Fibroblast of pulmonary artery (primary cell): ENCODE measurements at places on chromosomes 6 and 20.

DNA sequence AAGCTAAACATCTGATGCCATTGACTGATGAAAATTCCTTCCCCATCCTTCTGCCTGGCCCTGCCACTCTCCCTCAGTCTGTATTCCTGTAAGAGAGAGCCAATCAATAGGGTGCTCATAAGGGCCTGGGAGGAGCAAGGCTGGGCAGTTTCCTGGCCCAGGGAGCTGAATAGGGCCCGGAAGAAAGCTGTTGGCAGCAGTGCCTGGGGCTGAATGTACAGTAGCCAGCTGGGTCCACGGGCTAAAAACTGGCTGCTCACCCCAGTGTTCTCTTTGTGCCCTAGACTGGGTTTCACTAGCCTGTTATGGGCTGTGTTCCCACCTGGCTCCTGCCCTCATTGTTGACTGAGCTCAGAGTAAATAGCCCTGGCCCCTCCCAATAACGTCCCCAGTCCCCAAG, 1.7 kb upstream of the WFDC2 start:
- DNase-seq, result no peak

DNA sequence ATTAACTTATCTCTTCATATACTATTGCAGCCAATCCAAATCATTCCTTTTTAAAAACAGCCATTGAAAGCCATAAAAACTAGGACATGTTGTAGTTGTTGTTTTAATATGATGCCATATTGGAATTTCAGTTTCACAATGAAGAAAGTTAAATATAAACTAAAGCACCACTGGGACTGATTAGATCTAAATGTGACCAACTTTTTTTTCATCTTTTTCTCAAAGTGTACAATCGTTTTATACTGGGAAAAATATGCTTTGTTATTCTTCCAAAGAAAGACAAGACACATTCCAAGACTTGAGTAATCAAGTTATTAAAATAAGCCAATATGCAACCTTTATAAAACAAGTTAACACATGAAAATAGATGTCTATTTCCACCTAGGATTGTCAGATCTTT, 68.5 kb downstream of the THEMIS start:
- no peak for DNase-seq

DNA sequence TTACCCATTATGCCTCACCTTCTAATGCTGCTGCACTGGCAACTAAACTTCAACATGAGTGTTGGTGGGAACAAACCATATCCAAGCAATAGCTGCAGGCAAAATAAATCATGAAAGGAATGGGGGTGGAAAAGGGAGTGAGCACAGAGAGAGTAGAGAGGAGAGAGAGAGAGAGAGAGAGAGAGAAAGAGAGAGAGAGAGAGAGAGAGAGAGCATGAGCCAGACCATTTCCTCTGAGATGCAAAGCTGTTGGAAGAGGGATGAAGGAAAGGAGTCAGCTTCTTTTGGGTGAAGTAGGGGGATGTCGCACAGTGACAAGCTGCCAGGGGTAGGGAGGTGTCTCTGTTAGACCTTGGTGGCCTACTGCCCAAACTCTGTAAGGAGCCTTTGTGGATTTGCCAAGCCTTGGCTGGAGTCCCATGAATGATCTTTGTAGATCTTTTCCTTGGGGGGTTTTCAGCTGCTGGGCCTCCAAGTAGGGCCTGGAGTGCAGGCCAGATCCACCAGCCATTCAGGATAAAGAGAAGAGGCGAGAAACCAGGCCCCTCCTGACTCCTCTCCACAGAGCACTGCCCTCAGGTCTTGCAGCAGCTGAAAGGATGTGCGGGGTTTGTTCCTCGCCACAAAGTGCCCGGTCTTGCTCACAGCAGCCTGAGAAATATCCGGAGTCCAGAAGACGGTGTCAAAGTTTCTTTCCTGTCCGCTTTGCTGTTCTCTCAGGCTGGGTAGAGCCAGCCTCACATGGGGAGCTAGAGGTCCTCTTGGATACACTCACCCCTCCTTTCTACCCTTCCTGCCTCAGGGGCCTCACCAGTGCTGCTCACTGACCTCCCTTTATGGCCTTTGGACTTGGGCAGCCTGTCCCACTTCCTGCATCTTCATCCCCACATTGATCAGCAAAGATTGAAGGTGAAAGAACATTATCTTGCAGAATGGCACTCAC, 17.8 kb downstream of the BTBD3 start:
- DNase-seq, result no peak

DNA sequence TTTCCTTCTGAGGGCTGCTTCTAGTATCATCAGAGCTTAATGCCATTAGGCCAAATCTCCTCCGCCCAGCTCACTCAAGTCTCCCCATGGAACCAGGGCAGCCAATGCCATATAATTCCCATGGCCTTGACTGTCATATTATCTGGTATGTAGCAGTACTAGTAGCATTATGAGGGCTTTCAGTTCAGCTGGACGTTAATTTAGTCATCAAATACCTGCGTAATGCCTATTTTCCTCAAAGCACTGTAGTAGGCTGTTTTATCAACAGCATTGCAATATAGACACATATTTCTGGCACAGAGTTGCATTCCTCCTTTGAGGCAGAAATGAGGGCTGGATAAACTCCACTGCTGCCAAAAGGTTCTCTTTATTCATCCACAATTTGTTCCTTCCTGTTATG, 1.7 kb downstream of the KCTD20 start:
- peak; percentile 97 for DNase-seq

GRCh38 chr6:13283331-13283730, 45.0 kb downstream of the TBC1D7 start:
- DNase-seq, result no peak

DNA sequence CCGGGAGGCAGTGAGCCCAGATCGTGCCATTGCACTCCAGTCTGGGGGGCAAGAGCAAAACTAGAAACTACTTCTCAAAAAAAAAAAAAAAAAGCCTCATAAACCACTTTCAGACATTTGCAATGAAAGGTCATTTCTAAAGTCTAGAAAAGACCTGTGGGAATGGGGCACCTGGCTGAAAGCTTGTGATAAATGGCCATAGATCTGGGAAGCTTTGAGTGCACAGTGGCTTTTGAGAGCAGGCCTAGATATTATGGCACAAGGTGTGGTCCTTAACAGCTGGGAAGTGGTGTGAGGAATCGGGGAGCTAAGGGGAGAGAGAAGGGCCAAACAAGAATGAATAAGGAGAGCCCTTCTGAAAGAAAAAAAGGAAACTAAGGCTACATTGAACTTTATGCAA, 33.2 kb downstream of the ID4 start:
- DNase-seq, result no peak

- no peak for DNase-seq
Observed at GRCh38 chr6:35015996-35016395, 125.1 kb downstream of the TCP11 start.

DNA sequence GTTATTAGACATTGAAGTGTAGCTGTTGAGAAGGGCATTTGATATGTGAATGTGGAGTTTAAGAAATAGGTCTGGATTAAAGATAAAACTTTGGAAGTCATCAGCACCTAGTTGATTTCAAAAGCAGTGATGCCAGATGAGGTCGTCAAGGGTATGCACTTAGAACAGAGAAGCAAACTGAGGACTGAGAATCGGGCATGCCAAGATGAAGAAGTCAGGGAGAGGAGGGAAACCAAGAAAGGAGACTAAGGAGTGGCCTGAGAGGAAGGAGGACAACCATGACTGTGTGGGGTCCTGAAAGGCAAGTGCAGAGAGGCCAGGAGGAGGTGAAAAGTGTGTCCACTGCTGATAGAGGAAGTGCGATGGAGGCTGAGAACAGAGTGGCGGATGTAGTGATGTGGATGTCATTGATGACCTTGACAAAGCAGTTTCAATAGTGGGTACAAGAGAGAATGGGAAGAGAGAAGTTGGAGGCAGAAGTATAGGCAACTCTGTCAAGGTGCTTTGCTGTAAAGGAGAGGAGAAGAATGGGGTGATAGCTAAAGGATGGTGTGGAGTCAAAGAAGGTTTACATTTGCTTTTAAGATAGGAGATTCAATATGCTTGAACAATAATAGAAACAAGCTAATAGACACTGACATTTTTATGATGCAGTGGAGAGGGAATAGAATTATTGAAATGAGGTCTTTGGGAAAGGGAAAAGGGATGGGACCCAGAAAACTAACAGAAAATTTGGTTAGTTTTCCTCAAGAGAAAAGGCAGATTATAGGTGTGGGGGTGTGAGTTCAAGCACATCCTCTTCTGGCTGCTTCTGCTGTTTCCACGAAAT, 139.7 kb upstream of the TMEM170B start:
- no peak for DNase-seq

- peak; percentile 9 for DNase-seq
Observed at GRCh38 chr20:56245761-56246160, 2.8 kb upstream of the MC3R start.

DNA sequence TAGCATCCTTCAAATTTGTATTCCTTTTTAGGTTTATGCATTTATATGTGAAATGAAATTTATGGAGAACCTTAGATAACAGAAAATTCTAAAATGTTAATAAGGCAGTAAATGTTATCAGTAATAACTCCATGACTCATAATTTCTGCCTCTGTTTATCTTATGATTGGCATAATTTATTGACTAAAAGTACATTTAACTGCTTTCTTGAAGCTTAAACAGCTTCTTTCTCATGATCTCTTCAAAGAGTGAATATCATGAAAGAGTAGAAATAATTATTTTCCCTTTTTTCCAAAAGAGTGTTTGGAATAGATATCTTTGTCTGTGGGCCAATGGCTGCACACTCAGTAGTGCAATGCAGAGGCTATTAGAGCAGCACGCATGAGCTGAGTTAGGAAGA, 91.3 kb downstream of the SHLD1 start:
- no peak for DNase-seq

- DNase-seq, result peak; percentile 13
Observed at GRCh38 chr20:58511861-58512260, 3.3 kb downstream of the APCDD1L start.

DNA sequence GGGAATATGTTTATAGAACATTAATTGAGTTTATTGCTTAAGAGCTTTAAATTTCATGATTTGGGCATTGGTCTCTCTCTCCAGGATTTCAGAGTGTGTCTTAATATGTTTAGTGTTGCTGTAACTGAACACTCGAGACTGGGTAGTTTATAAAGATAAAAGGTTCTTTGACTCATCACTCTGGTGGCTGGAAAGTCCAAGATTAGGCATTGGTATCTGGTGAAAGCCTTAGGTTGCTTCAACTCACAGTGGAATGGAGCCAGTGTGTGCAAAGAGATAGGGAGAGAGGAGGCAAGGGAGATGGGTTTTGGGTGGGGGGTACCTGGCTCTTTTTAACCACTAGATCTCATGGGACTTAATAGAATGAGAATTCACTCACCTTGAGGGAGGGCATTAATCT, 35.6 kb upstream of the DTNBP1 start:
- no peak for DNase-seq

DNA sequence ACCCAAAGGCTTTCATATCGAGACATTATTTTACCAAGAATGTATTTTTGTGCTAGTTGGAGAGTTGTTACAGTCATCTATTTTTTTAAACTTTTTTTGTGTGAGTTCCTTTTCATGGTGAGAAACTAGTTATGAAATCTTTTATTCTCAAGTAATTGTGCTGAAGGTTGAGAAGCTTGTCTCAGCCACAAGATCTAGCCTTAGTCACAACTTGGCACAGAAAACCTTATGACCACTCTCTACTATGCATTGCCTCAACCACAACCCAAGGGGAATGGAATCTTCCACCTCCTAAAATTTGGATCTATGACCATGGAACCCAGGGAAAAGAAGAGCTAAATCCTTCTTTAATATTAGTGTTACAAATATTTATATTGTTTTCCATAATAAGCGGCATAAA, 58.5 kb downstream of the HS3ST5 start:
- DNase-seq, result peak; percentile 4

GRCh38 chr6:28081486-28081751, 1.1 kb downstream of the ZNF165 start:
- DNase-seq, result no peak

GRCh38 chr6:87544474-87544735, 45.4 kb downstream of the RARS2 start:
- no peak for DNase-seq

DNA sequence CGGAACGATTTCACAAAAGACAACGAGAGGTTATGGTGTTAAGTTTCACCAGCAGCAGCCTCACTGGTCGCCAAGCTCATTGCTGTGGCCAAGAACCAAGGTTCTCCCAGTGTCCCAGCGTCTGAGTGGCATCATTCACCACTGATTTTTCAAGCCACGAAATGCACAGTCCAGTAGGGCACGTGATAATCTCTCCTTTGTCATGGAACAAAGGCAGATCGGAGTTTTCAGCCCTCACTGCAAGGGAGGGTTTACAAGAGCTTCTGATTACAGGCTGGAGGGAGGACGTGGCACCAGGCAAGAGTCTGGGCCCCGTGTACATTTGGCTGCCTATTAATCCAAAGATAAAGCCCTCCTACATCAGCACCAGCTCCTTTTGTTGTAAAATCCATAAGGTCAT, 2.0 kb downstream of the CD24 start:
- DNase-seq, result no peak

- DNase-seq, result no peak
Observed at GRCh38 chr6:87250019-87250418, 72.4 kb upstream of the SMIM8 start.

- DNase-seq, result peak; percentile 39
Observed at GRCh38 chr6:161694995-161695394, 421.1 kb upstream of the AGPAT4 start.

DNA sequence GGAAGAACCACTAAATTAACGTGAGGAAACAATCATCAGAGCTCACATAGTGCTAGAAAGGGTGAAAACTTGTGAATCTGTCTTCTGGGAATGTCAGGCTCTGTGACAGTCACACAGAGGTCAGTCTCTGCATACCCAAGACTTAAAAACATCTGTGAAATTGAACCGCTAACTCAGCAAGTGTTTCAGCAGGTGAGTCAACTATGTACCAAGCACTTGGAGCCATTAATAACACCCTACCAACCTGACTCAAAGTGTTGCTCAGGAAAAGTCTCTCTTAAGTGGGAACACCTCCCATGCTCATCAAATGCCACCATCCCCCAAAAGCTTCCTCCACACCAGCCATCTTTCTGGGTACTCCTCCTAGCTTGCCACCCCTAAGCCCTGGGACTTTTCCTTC, 92.3 kb upstream of the CARMIL1 start:
- DNase-seq, result no peak

GRCh38 chr20:46150943-46151342, 32.8 kb downstream of the CD40 start:
- DNase-seq, result no peak

GRCh38 chr6:105459864-105460263, 57.0 kb upstream of the PREP start:
- peak; percentile 70 for DNase-seq

- DNase-seq, result no peak
Observed at GRCh38 chr6:48986845-48987244, 476.2 kb downstream of the MMUT start.

DNA sequence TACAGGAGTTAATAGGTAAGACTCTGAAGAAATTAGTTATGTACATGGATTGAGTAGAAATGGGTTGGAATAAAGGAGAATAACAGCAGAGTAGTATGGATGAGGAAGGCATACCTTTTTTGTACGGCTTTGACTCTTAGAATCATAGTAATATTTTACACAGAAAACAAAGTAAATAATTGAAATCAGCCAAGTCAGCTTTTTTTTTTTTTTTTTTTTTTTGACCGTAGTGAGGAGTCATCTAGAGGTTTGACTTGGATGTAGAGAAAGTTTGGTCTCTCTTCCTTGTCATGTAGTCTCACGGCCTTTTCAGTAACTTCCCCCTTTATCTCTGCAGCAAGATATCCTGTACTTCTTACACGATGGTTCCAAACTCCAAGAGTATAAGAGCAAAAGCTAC, 158.9 kb downstream of the FLRT3 start:
- no peak for DNase-seq
